NCI-H1930 (cell line): ENCODE measurements at places on chromosomes 1 and 21.

GRCh38 chr1:224780736-224781135, 148.7 kb upstream of the DNAH14 start:
- DNase-seq: no peak

- no peak for DNase-seq
Measured at GRCh38 chr1:25671929-25672328, 55.3 kb downstream of the MAN1C1 start.

DNA sequence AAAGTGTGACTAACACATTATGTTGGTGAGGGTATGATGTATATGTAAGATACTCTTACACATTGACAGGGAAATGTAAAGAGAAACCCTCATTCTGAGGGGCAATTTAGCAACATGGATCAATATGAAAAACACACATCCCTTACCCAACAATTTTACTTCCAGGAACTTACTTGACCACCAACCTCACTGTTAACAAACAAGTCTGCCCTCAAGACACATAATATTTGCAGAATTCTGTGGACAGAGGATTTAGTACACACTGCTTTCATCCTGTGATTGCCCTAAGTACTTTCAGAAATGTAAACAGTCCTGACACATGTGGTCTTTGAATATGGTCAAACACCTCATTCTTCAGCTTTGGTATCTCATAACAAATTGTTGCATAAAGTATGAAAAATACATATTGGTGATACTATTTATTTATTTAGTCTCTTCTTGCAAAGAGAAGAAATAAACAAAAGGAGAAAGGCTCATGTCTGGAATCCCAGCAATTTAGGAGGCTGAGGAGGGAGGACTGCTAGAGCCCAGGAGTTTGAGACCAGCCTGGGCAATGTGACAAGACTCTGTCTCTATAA, 6.9 kb downstream of the USP48 start:
- DNase-seq: no peak

DNA sequence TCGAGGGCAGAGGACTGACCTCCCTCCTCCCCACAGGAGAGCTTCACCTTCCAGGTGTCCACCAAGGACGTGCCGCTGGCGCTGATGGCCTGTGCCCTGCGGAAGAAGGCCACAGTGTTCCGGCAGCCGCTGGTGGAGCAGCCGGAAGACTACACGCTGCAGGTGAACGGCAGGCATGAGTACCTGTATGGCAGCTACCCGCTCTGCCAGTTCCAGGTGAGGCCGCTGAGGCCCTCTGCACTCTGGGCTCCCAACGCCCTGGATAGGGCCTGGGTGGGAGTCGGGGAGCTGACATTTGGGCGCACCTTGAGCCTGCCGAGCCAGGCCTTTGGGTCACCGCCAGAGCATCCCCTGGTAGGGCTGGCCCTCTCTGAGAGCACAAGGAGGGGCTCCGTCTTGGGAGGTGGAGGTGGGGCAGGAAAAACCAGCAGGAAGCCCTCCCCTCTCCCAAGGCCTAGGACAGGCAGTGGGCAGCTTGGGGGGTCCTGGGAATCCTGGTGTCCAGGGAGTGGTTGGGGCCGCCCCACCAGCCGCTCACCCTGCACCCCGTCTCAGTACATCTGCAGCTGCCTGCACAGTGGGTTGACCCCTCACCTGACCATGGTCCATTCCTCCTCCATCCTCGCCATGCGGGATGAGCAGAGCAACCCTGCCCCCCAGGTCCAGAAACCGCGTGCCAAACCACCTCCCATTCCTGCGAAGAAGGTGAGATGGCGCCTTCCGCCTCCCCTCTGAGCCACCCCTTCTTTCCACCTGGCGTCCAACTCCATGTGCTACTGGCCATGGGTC, 65.1 kb downstream of the PIK3CD start:
- DNase-seq: no peak

DNA sequence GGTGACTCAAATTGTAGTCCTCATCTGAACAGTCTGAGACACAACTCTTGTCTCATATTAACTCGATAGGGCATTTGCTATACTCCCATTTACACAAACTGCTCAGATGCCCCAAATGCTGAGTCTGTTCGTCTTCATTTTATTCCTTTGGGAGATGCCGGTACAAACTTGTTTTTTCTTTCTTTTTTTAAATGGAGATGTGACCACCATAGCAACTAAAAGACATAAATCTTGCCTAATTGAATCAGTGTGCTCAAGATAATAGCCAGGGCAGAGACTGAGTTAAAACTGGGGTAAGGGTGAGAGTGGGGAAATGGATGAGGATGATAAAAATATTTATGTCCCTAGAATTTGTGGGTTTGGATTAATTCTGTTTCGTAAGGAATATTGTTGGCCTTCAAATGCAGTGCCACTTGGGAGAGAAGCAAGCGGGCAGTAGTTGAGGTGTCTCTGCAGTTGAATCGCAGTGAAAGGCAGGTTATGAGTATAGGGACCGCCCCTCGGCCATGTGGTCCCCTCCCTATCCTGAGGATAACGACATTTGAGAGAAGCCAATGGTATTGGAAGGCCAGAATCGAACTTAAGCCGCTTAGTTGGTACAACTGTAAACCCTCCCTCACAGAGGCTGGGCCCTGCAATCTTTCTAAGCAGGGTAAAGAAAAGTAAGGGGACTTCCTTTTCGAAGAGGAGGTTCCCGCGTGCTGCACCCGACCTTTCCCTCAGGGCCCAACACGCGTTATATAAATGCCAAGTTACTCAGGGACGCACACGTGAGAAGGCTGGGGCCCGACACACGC, 859 bp upstream of the LRRC8B start:
- DNase-seq: peak; percentile 41

DNA sequence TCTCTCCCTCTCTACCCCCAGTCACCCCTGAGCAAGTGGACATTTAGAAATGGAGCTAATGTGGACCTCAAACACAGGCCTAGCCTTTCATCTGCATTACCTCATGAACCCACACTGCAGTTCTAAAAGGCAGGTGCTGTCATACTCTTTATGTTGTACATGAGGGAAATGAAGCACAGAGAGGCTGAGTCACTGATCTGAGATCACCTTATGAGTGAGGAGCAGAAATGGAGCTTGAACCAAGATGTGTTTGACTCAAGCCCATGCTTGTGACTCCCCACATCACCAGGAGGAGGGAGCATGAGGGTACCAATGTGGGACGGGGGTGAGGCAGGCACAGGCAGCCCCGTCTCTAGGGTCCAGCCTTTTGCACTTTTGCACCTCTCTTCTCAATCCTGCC, 702.8 kb downstream of the PTPRU start:
- no peak for DNase-seq
